ENCODE measurements at places on chromosomes 13 and 19.

GRCh38 chr19:10718205-10719196 lies 622 bp downstream of the DNM2 start:
- DNase-seq = no peak

GRCh38 chr13:24166561-24166960 lies 6.0 kb downstream of the SPATA13 start:
- no peak for DNase-seq

DNA sequence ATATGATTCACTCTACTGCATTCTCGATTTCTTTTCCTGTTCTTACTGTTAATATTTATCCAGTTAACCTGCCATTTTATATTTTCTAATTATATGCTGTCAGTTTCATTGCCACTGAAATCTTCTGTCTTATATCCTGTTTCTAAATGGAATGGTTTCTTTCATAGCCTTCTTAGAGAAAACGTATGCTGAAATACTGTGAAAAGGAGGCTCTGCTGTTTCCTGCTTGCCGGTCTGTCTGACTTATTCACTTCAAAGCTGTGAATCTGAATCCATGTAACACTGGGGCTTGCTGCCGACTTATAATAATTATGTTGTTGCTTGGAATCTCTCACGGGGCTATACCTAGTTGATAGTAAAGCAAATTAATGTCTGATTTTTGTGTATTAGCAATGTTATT lies 80.0 kb downstream of the GPR12 start:
- DNase-seq = no peak

DNA sequence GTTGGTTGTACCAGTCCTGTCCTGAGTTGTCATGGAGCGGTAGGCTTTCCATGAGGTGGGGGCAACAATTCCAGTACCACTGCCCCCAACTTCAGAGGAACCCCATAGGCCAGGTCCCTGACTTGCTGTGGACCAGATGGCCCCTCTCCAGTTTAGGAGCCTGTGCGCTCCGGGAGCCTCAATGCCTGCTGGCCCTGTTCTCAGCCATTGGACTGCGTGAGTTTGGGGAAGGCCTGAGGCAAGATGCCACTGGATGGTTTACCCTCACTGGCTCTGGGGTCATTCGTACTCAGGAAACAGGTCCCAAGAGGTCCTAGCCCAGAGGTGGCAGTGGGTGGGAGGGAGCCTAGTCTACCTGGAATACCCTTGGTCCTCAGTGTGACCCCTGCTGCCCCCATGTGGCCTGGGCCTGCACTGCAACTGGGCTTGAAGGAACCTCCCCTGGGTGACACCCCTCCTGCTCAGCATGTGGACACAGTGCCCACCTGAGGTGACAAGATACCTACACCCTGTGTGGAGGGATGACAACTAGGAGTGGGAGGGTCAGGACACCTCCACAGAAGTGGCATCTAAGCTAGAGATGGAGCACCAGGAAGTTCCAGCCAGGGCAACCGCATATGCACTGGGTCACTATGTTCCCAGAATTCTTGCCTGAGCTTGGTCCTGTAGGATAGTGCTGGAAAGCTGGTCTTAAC lies 6.0 kb upstream of the PRR19 start:
- DNase-seq = peak; percentile 59

All from inflammatory macrophage treated with lipopolysaccharide for 4 hours (primary cell).